ENCODE measurements at places on chromosomes 6 and 20.
A peak's percentile ranks its signal among the peaks of the same experiment; 100 is the strongest.

- DNase-seq = no peak
Measured at GRCh38 chr20:53793783-53794383, 200.2 kb upstream of the ZNF217 start.

- no peak for DNase-seq
Measured at GRCh38 chr6:148222376-148222775, 120.3 kb upstream of the SASH1 start.

GRCh38 chr6:19175023-19175422 lies 662.1 kb upstream of the ID4 start:
- no peak for DNase-seq

DNA sequence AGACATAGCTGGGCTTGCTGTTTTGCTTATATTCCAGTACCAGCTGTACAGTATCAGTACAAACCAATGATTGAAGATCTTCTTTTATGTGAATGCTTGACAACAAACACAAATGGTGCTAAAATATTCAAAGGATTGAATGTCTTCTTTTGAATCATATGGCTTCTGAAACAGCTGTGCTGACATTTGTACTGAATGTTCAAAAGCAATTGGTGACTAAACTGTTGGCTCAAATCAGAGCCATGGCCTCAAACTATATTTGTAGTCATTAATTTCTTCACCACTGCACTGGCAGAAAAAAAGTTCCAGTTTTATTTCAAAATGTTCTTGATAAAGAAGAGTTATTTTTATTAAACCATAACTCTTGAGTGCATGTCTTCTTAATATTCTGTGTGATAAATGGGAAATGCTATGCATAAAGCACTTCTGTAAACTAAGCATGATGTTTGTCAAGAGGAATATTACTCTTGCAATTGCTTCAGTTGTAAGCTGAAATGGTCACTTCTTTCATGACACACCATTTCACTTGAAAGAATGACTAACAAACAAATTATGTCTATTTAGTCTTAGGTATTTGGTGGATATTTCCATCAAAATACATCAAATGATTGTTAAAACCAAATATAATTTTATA lies 45.9 kb upstream of the CENPW start:
- no peak for DNase-seq

GRCh38 chr20:45835825-45836224 lies 2.2 kb downstream of the SNX21 start:
- no peak for DNase-seq

DNA sequence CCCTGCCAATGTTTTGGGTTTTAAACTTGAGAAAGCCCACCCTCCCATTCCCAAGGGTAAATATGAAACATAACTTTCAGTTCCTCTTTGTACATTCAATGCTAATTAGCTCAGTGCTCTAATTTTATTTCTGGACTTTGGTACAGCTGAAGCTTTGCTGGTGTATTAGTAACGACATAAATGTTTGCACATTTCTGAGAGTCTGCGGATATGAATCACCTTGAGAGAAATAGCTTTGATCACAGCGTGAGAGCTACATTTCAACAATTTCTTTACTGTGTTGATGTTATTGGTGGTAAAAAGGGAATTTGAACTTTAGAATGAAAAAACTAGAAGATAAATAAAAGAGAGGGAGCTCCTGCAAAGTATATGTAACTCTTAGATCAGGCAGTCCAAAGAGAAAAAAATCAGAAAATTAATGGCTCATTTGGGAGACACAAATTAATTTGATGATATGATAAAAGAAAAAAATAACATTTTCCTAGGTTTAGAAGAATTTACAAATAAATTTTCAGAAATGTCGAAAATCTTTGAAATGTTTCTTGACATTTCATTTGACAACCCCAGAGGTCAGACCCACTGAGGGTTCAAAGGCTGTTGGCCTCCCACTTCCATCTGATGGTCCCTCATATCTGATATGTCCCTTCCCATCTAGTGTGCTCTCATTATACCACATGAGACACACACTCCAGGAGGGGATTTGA lies 38.5 kb upstream of the CAP2 start:
- DNase-seq = no peak

DNA sequence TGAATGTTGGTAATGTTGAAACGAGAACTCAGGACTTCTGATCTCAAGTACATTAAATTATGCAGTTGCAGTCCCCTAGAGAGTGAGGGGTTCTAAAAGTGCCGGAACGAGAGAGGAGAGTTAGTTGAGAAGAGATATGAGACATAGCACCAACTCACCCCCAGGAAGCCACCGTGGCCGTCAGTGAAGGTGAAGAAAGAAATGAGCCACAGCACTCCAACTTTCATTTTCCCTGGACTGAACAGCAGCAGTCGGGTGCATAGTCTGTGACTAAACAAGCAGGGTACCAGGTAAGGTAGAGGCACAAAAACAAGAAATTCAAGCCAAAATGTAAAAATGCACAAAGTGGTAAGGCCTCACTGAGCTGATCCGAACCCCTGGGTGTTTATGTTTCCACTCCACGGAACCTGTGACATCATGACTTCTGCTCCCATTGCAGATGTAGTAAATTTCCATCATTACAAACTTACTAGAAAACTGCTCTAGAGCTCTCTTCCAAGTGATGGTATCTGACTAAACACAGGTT lies 13.2 kb downstream of the ADGRF1 start:
- DNase-seq = no peak

DNA sequence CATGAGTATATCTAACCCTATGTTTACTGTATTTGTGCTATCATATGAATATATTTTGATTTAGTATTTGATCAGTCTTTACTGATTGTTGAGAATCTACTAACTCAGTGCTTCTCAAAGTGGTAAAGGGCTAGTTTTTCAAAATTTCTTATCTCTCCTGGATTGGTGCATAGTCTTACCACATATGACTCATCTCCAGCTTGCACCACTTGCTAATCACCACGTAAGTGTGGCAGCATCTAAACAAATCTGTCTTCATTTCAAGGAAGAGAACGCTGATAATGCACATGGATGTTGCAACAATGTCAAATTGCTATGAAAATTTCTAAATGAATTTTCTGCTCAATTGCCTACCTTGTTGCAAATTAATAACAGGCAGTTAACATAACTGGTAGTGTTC lies 299.5 kb downstream of the PAX1 start:
- DNase-seq = no peak

DNA sequence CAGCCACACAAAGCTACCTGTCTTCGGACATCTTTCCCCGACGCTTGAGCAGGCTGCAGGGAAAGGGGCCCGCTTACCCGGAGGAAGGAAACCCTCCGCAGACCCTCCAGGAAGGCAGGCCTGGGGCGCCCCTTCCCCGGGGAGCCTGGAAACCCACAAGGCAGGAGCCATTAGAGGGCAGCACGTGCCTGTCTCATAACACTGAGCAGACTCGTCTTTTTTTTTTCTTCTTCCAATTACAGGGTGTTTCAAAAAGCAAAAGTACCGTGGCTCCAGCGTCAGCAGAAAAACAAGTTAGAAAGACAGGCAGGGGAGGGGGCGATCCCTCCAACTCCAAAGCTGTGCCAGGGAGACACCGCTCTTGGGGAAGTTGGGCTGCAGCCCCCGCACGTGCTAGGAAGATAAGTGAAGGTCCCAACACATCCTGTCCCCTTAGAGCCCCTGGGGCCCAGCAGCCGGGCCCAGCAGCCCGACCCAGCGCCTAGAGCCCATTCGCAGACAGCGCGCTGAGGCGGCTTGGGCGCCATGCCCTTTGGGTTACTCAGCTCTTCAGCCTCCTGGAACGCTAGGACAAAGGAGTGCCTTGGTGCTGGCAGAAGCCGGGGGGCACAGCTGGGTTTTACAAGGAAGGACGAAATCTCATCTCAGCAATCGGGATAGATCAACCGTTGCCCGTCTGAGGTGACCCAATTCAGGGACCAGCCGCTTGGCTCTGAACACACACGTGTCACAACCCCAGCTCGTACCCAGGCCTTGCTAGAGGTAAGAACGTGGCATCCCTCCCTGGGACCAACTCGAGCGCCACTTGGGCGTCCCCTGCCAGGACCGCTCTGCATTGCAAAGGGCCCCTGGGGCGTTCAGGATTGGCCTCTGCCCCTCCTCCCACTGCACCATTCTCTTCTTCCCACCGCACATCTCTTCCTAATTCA lies 136.3 kb downstream of the LY86 start:
- DNase-seq = peak; percentile 56

DNA sequence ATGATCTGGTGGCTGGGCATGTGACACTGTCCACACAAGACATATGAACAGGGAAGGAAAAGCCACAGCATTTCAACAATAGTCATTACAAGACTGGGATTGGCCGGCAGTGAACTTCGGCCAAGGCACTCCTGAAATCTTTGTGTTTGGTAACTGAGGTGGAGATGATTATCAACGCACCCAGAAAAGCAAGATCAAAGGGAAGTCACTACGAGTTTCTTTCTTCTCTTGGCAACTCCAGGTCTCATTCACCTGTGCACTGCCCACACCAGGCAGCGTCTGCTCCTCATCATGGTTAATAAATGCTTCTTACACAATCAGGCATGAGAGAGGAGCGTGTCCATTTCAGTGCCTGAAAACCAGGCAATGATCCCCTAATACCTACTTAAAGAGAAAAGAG lies 20.5 kb upstream of the FOXC1 start:
- no peak for DNase-seq

DNA sequence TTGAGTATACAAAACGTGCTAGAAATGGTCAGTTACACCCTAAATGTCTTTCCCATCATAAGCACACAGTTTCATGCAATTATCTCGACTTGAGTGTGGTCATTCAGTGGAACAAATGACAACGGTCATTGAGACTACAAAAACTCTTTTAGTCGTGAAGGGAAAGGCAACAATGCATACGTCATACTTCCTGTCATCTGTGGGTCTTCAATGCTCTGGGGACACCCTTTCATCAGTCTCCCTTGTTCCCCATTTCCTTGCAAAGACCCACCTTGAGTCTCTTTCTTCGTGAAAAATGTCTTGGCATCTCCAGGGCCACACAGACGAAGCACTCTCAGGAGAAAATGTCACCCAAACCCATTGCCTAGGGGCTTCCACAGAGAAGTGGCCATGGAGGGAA lies 238.5 kb downstream of the GMPR start:
- no peak for DNase-seq

DNA sequence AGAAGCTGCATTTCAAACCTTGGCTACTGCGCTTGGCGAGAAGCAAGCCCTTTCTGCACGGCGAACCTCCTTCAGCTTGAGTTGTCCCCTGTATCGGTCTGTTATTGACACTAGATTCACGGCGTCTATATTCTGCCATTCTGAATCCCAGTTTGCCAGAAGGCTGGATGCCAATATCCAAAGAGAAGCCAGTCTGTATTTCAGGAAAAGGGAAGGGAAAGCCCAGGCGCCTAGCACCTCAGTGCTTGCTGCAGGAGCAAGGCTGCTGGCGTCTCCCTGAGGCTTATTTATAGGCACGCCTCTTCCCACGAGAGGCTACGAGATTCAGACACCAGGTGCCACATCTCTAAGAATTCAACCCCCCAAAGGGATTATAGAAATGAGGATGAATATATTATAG lies 89.6 kb upstream of the CDH4 start:
- no peak for DNase-seq

DNA sequence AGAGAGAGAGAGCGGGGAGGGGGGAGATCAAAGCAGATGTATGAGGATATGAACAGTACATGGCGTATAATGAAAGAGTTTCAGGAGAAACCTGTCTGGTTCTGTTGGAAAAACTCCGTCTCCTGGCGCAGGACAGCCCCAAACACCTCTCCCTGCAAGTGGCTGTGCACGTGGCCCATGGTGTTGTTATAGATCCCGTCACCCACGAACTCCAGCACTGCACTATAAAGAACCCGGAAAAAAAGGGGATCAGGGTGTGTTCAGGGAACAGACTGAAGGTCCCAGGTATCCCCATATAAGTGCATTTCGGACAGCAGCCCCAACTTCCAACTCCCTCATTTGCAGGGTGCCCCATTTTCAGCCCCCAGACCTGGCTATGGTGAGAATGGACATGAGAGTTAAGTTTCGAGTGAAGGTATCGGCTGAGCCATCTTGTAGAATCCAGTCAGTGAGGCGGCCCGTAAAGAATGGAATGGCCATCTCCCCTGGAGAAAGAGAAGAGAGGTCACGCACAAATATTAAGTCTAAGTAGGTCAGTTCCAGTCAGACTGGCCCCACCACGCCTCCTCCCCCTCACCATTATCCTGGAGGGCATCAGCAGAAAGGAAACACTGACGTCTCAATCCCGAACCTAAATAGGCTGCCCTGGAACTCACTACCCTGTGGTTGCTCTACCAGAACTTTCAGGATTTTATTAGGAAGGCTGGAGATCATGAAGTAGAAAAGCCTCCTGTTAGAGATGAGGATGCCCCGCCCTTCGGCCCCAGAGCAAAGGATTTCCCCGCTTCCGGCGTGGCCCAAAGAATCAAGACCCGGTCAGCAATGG lies 1.3 kb downstream of the TAP1 start:
- peak; percentile 61 for DNase-seq

GRCh38 chr20:10806539-10806938 lies 132.7 kb upstream of the JAG1 start:
- no peak for DNase-seq

- peak; percentile 54 for DNase-seq
Measured at GRCh38 chr20:36754656-36755222, 8.8 kb upstream of the NDRG3 start.

DNA sequence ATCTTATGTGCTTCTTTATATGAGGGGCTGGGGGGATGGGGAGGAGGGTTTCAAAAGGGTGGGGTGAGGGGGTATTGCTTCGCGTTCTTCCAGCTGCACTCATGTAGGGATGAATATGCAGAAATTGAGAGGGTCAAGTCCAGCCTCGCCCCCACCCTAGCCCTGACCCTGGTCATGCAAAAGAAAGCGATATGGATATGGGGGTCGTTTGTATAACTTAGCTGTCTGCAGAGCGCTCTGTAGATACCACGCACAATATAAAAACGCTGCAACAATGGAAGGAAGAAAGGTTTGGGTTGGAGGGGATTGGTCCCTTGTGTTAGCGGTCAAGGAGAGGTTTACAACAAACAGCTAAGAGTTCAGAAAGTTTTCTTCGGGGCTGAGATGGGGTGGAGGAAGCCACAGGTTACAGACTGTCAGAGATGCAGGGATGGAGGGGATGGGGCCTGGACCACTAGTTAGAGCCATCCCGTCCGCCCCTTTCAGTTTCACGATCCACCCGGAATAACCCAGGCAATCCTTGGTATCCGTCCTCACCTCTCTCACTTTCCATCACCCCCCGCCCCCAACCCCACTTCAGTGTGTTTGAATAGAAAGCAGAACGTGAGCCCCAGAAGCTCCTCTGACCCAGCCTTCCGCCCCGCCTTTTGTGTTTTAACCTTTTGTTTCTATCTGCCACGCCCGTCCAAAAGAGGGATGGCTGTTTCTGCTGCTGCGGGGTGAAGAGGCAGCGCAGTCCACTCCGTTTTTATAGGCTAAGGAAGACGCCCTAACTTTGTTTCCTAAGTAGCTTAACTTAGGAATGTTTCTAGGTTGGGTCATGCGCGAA lies 73.5 kb downstream of the SOX4 start:
- no peak for DNase-seq

GRCh38 chr20:34180460-34181120 lies 60.6 kb upstream of the ASIP start:
- DNase-seq = no peak

- DNase-seq = no peak
Measured at GRCh38 chr6:79981652-79982051, 22.8 kb upstream of the TTK start.

- no peak for DNase-seq
Measured at GRCh38 chr6:129312880-129313279, 397.1 kb downstream of the ARHGAP18 start.

- DNase-seq = peak; percentile 10
Measured at GRCh38 chr6:15653581-15653980, 9.2 kb downstream of the DTNBP1 start.

- no peak for DNase-seq
Measured at GRCh38 chr20:13765868-13766416, 18.8 kb downstream of the ESF1 start.
